ENCODE measurements at places on chromosomes 5 and 9.

DNA sequence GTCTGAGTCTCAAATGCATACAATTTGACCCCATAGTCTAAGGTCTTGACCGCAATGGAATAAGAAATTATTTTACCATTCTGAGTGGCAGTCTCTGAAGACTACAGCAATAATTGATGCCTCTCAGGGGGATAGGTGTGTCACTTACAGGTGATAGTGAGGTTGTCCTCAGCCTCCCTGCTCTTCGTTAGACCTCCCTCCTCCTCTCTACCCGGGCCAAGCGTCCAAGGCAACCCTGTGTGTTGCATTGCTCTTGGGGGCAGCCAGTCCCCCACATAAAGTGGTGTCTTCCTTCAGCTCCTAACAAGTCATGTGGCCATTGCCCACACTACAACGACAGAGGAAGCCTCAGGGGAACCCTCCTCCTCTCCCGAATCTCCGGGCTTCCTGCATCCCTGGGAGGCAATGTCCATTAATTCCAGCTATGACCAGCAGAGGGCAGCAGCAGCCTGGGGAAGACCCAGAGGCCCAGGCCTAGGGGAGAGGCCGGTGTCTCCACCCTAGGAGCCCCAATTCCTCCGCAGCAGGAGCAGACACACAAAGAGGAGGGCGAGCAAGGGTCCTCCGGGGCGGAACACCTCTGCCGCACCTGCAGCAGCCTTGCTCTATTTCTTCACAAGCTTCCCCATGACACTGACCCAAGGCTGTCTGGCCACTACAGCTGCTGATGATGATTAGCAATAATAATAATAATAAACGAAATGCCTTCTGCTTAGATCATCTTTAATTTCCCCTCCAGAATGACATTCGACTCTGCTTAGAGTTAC is 134.8 kb downstream of the KCNIP1 start:
- no peak for DNase-seq

GRCh38 chr5:78779262-78779661 is 130.7 kb upstream of the LHFPL2 start:
- DNase-seq = no peak

GRCh38 chr5:75047356-75047755 is 5.0 kb downstream of the GCNT4 start:
- DNase-seq = no peak

GRCh38 chr5:66829826-66830225 is 233.6 kb downstream of the MAST4 start:
- DNase-seq = no peak

DNA sequence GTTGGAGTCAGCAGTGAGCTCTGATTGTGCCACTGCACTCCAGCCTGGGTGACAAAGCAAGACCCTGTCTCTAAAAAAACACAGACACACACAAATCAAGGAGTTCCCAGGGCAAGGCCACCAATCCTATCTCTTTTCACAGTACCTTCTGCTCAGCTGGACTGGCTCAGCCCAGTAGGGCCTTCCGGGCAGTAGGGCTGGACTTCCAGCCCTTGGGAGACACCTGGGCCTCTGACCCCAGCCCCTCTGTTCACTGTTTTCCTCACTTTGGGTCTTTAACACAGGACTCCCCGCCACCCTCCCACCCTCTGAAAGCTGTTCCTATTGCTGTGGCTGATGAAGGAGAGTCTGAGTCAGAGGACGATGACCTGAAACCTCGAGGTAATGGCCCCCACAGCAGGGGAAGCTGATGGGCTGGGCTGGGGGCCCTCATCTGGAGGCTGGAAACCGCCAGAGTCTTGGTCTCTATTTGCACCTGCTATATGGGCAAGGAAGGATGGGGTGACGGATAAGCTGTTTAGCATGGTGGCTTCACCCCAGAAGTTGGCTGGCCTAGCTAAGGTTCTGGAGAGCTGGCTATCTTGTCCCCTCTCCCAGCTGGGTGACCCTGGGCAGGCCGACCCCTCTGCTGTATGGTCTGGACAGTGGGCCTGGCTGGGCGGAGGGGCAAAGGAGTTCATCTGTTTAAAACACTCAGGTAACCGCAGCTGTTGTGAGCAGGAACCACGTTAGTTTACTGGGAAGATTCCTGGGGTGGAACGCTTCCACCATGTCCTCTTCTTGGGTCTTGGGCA is 25.6 kb downstream of the USP20 start:
- no peak for DNase-seq

- DNase-seq = no peak
Measured at GRCh38 chr5:92884469-92884868, 696.5 kb downstream of the NR2F1-AS1 start.

Measured in DMS153 (cell line).